ENCODE measurements at places on chromosomes 13 and 19.

- peak; percentile 59 for DNase-seq
Observed at GRCh38 chr19:47445937-47446402, 25.7 kb downstream of the SLC8A2 start.

- no peak for DNase-seq
Observed at GRCh38 chr19:13938301-13939064, at the start of gene PODNL1. Gene PODNL1, minus strand, starts transcription at chr19:13938417. Its CDS starts 236 bp downstream, at chr19:13938181.

- no peak for DNase-seq
Observed at GRCh38 chr19:44653343-44653742, 9.6 kb downstream of the PVR start.

DNA sequence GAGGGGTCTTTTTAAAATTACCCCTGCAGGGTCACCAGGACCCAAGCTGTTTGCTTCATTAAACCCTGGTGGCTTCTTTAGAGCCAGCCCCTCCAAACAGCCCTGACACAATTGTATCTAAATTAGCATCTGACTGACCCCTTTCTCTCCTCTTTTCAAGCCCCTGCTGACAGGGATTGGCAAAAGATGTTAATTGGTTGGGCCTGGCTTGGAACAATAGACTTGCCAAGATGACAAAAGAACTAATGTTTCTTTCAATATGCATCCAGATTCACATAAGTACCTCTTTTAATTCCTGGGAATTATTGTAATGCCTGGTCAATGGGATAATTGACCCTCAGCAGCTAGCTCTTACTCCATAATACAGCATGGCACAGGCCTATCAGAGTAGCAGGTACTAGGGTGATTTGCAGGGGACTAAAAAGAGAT lies 140.8 kb downstream of the SHISA2 start:
- no peak for DNase-seq

DNA sequence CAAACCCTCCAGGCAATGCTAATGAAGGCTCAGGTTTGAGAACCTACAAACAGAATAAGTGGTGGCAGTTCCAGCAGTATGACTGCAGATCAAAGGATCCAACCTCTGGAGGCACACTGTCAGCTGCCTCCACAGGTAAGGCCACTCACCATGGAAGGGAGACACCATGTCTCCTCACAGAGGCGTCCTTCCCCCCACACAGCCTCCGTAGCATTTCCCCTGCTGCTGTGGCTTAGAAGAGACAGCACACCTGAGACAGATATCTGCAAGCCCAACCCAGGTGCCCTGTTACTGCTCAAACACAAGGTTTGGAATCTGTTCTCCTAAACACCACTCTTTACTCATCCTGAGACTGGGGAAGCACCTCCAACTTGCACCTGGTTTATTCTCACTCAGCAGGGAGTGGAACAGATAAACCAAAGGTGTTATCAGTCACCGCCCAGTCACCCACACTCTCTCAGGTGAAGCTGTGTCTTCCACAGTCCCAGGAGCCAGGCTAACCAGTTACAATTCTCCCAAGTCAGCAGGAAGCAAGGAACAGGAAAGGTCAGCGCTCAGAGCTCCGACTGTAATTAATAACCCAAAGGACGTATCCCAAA lies 311.2 kb downstream of the FOXO1 start:
- no peak for DNase-seq

- peak; percentile 21 for DNase-seq
Observed at GRCh38 chr13:112066624-112067004, 335 bp upstream of the SOX1 start.

DNA sequence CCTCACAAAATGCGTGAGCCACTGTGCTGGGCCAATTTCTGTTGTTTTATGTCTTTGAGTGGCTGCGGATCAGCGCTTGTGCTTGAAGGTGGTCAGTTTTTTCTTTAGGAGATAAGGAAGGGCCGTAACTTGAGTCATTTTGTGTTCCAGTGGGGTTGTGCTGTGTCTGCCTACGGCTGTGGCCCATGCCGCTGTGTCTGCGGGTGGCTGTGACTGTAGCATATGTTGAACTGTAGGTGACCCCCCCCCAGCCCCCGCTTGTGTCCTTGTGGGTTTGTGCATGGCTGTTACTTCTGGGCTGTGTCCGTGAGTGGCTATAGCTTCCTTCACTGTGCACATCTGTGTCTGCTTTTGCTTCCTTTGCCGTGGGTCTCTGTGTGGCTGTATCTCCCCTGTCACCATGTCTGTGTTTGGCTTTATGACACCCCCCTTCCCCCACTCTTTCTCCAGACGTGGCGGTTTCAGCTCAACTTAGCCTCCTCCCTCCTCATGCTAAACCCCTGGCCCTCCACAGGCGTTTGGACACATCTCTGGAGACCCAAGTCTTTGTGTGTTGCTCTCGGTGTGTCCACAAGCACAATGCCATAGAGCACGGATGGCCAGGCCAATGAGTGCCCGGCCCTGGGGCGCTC lies 675 bp downstream of the PPP1R14A start:
- DNase-seq: peak; percentile 69

DNA sequence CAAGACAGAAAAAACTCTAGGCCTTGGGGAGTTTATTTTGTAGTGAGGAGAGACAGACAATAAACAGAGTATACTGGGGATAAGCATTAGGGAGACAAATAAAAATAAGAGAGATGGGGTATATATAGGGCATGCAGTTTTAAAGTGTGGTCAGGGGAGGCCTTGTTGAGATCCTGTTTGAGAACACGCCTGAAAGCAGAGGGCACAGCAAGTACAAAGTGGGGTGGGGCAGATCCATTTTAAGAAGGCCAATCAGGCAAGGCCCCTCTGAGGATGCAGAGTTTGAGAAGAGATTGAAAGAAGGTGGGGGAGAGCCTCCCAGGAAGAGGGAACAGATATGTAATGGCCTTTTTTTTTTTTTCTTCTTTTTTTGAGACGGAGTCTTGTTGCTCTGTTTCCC lies 2.1 kb downstream of the PPP2R1A start:
- DNase-seq: no peak

DNA sequence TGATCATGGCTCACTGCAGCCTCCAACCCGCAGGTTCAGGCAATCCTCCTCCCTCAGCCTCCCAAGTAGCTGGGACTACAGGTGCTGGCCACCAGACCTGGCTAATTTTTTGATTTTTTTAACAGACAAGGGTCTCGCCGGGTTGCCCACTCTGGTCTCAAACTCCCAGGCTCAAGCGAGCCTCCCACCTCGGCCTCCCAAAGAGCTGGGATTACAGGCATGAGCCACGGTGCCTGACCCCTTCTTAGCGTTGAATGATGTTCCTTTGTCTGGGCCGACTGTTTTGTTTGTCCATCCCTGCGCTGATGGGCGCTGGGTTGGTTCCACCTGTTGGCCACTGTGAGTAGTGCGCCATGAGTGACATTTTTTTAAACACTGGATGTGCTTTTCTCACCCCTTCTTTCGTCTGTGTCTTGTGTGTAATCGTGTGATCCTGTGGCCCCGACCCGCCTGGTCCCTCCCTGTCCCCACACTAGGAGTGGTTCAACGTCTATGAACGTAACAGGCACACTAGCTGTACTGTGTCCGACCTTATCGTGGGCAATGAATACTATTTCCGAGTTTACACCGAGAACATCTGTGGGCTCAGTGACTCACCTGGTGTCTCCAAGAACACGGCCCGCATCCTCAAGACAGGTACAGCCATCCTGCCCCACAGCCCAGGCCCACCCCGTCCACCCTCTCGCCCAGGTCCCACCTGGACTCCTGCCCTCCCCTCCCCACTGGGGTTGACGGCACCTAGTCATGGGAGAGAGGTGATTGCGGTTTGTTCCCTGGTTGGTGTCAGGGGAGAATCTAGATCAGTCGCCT lies 15.0 kb upstream of the EMC10 start:
- DNase-seq: peak; percentile 79

GRCh38 chr13:110306340-110306959 lies 507 bp downstream of the COL4A1 start:
- no peak for DNase-seq

GRCh38 chr13:112174476-112175110 lies 107.6 kb downstream of the SOX1 start:
- peak; percentile 79 for DNase-seq

GRCh38 chr13:75736173-75736572 lies 100.0 kb downstream of the LMO7 start:
- no peak for DNase-seq

- DNase-seq: no peak
Observed at GRCh38 chr19:38978326-38978689, 2.8 kb upstream of the FBXO17 start.

- DNase-seq: peak; percentile 20
Observed at GRCh38 chr13:46995874-46996273, 99.0 kb upstream of the HTR2A start.

DNA sequence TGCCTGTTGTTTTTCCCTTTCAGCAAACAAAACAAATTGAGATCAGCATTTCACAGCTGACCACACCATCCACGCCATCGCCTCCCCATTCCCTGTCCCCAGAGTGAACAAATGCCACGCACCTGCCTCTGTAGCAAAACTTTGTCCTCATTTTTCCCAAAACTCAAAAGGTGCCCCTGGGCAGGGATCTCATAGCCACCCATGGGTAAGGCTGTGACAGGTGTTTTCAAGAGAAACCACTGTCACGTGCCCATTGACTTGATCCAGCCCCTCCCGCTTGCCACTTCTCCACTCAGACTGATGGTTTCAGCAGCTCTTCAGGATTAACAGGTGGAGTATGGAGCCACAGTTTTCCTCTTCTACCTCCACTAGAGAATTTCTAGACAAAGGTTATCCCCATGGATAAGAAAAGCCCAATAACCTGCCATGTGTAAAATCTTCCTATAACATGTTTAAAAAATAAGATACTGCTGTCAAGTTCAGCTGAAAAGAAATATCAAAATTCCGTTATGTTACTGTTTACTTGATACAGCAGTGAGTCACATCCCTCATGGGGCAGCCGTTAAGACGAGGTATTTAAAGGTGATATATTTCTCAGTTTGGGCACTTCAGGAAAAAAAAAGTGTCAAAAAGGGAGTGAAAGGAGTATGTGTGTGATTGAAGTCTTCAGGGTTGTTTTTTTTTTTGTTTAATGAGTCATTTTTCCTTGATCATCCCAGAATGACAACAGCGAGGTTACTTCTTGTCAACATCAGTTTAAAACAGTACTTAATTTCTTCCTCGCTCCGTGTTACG lies 63.5 kb upstream of the GPR183 start:
- DNase-seq: no peak

- no peak for DNase-seq
Observed at GRCh38 chr13:42153199-42154113, 105.0 kb downstream of the DGKH start.

DNA sequence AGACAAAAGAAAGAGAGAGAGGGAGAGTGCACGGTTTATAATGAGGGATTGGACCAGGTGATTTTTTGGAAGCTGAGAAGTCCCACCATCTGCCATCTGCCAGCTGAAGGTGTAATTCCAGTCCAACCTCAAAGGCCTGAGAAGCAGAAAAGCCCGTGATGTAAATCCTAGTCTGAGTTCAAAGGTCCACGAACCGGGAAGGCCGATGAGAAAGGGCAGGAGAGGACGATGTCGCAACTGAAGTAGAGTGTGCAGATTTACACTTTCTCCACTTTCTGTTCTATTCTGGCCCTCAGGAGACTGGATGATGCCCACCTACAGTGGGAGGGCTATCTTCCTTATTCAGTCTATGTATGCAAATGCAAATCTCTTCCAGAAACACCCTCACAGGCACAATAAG lies 500.0 kb downstream of the DIAPH3 start:
- no peak for DNase-seq

DNA sequence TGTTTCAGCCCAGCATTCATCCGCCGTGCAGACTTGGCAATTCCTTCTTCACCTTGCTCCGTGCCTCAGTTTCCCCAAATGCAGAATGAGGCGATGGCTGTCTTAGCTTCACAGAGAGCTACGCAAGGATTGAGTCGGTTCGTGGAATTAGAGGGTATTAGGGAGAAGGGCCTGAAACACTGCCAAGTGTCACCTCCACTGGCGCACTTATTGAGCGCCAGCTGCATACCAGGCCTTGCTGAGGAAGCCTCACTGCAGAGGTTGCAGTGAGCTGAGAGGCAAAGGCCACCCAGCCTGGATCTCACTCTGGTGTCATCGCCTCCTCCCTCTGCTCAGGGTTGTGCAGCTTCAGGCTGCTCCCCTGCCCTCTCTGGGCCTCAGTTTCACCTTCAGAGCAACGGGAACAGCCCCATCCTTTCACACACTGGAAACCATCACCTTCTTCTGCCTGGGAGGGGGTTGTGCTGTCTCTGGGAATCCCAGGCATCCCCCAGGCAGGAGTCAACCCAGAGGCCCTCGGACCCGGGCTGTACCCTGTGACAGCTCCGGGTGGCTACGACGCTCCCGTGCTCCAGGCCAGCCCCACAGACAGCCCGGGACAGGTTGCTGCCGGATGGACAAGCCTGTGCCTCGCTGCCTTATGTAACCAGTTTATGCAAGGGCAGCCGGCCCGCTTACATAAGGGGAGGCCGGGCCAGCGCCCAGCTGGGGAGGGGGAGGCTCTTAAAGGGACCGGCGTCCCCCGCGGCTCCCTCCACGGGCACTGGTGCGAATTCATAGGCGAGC lies 31.9 kb downstream of the NFIC start:
- no peak for DNase-seq

DNA sequence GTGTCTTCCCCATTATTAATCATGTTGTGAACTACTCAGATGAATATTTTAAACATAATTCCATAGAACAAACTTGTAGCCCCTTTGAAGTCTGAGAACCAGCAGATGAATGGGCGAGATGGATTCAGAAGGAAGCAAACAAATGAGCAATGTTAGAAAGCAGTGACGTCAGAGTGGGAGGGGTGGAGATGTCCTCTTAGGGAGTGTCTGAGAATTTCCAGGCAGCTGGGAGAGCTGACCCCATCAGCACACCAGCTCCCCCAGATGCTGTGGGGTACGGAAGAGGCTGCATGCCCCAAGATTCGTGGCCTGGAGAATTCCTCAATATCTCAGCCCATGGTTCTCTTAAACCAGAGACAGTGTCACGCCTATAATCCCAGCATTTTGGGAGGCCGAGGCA lies 68.6 kb downstream of the DPF1 start:
- DNase-seq: no peak

DNA sequence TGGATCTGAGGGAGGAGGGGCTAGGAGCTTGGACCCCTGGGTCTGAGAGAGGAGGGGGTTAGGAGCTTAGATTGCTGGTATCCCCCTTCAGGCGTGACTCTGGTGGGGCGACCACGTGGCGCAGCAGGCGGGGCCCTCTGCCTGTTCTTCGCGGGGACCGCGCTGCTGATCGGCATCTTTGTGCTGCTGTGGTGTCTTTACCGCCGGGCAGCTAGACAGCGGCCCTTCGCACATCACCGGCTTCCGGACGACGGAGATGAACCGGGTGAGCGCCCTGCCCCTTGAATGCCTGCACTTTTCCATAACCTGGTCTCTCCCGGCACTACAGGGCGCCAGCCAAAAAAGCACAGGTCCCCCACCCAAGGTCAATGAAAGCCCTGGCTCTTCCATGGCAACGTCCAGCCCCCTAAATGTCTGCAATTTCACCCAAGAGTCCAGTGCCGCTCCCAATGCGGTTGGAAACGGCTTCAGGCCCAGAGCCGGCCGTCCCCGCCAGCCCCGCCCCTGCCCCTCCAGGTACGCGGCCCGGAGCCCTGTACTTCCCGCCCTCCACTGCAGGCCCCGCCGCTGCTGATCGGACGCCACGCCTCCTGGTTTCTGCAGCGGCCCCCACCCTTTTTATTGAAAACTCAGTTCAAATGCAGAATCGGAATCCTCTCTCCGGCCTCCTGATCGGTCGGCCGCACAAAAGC lies 2.8 kb downstream of the GFY start:
- DNase-seq: no peak
